Activated B cell treated with CpG ODN at 0.5 μM for 24 hours (primary cell): ENCODE measurements at places on chromosomes 5 and 9. TPM values are rescaled to one million over a fixed set of nuclear protein-coding genes. Genes with fewer than 3 reads are reported as not detected.

- H3K36me3 ChIP-seq, result no peaks in the 10 kb centered on the region
- H3K4me1 ChIP-seq, result peaks cover 26% of the 10 kb centered on the region
- peak; percentile 17 for DNase-seq
- peak overlapping the region; percentile 70 for H3K4me3 ChIP-seq
Observed at GRCh38 chr9:121700165-121700831, 48.9 kb downstream of the DAB2IP start.

- no peak for DNase-seq
- H3K4me1 ChIP-seq, result peaks cover 40% of the 10 kb centered on the region
- no peaks in the 10 kb centered on the region for H3K36me3 ChIP-seq
- peak overlapping the region; percentile 80 for H3K27ac ChIP-seq
Observed at GRCh38 chr5:14108170-14108996, 34.8 kb upstream of the TRIO start.

CXXC5 gene
- 94.9 and 115 TPM in 2 replicates for total RNA-seq

DNA sequence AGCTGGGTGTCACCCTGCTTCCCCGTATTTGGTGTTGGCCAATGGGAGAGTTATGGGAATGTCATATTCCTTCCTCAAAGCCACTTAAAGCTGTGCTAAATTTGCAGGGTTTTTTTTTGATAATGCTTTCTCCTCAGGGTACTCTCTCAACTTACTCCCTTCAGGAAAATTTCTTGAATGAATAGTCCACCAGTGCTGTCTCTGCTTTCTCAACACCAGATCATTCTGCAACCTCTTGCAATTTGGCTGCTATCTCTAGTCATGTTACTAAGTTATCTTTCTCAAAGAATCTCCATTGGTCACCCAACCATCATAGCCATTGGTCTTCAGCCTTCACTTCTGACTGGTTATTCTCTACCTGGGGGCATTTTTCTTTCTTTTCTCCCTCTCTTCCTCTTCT lies 13.4 kb upstream of the TNFAIP8 start:
- no peaks in the 10 kb centered on the region for H3K27me3 ChIP-seq
- no peak for DNase-seq
- peaks cover 17% of the 10 kb centered on the region for H3K36me3 ChIP-seq
- peak overlapping the region; percentile 79 for H3K4me3 ChIP-seq
- peaks cover 95% of the 10 kb centered on the region for H3K4me1 ChIP-seq
- H3K27ac ChIP-seq, result peak overlapping the region; percentile 96

CCL27 gene
- total RNA-seq, result not detected in 2 replicates

DNA sequence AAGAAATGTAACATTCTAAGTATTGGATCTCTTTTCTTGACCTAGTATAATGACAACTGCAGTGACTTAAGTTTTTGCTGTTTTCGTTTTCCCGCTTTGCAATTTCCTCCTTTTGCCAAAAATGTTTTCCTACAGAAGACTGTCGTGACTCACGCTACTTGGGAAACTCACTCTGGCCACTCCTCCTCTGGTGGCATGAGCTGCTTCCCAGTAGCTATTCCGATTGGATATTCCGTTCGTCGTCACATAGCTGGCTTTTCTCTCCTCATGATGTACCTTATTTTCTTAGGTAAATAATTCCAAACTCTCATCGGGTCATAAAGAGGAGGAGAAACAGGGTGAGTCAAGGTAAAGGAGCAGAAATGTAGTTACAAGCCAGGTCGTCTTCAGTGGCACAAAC lies 64.9 kb downstream of the GOLPH3 start:
- H3K4me1 ChIP-seq, result no peaks in the 10 kb centered on the region
- no peak overlapping the region for H3K4me3 ChIP-seq
- no peaks in the 10 kb centered on the region for H3K27me3 ChIP-seq
- DNase-seq, result no peak
- no peak overlapping the region for H3K27ac ChIP-seq
- H3K36me3 ChIP-seq, result peaks cover 68% of the 10 kb centered on the region

GRCh38 chr5:79898611-79899010 lies 92.5 kb downstream of the MTX3 start:
- DNase-seq, result no peak
- peaks cover 23% of the 10 kb centered on the region for H3K27me3 ChIP-seq
- no peak overlapping the region for H3K4me3 ChIP-seq
- no peaks in the 10 kb centered on the region for H3K36me3 ChIP-seq
- H3K27ac ChIP-seq, result no peak overlapping the region
- H3K4me1 ChIP-seq, result no peaks in the 10 kb centered on the region

C5orf47 gene
- total RNA-seq, result not detected in 2 replicates

GRCh38 chr9:94911986-94912635 lies 185.6 kb downstream of the AOPEP start:
- no peak overlapping the region for H3K27ac ChIP-seq
- no peaks in the 10 kb centered on the region for H3K36me3 ChIP-seq
- H3K4me1 ChIP-seq, result no peaks in the 10 kb centered on the region
- DNase-seq, result no peak
- no peaks in the 10 kb centered on the region for H3K27me3 ChIP-seq
- no peak overlapping the region for H3K4me3 ChIP-seq

GRCh38 chr5:38367410-38367809 lies 109.1 kb downstream of the EGFLAM start:
- no peak overlapping the region for H3K4me3 ChIP-seq

IFNK gene
- not detected in 2 replicates for total RNA-seq

LURAP1L gene
- not detected in 2 replicates for total RNA-seq

N4BP3 gene
- total RNA-seq, result 17.4 and 18.1 TPM in 2 replicates

- H3K4me3 ChIP-seq, result no peak overlapping the region
- peaks cover 18% of the 10 kb centered on the region for H3K36me3 ChIP-seq
- DNase-seq, result no peak
Observed at GRCh38 chr9:94952565-94953373, 226.3 kb downstream of the AOPEP start.

DNA sequence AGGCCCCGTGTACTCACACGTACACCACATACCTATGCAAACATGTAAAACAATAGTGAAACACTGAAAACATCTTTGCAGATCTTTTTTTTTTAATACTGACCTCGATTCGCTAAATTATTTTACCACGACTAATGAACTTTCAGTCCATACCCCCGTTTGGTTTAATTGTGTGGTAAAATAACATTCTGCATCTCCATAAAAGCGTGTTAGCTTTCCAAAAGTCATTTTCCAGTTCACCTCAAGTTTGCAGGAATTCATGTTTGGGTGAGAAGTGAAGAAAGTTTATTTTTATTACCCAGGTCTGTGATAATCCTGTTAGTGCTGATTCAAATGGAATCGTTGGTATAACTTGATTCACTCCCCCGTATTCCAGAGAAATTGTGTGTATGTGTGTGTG lies 652 bp downstream of the ARSK start:
- peak overlapping the region; percentile 92 for H3K27ac ChIP-seq

GRCh38 chr5:57696389-57696769 lies 213.8 kb upstream of the ACTBL2 start:
- H3K4me3 ChIP-seq, result no peak overlapping the region
- H3K27me3 ChIP-seq, result no peaks in the 10 kb centered on the region
- no peaks in the 10 kb centered on the region for H3K36me3 ChIP-seq
- H3K27ac ChIP-seq, result no peak overlapping the region
- DNase-seq, result no peak

DNA sequence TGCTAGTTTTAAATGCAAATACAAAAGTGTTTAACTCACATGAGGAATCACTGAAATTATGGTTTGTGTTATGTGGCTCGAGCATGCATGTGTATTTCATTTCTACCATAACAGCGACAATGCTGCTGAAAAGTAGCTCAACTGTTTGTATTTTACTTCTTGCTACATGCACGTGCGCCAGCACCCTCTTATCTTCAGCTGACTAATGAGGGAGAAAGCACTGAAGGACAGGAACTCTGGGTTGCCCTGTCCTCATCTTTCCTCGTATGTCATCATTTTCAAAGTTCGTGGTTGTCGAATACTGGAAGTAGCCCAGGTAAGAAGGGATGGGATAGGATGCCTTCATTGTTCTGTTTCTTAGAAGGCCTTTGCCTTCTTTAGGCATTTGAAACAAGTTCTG lies 120.3 kb downstream of the SYK start:
- no peak overlapping the region for H3K4me3 ChIP-seq
- H3K4me1 ChIP-seq, result peaks cover 12% of the 10 kb centered on the region
- H3K27me3 ChIP-seq, result peaks cover 7% of the 10 kb centered on the region
- DNase-seq, result no peak
- H3K27ac ChIP-seq, result no peak overlapping the region

GRCh38 chr9:133732639-133733408 lies 5.3 kb downstream of the SARDH start:
- no peak for DNase-seq
- no peak overlapping the region for H3K4me3 ChIP-seq
- H3K27me3 ChIP-seq, result peaks cover 9% of the 10 kb centered on the region
- H3K4me1 ChIP-seq, result peaks cover 30% of the 10 kb centered on the region
- H3K36me3 ChIP-seq, result no peaks in the 10 kb centered on the region

- no peak overlapping the region for H3K27ac ChIP-seq
- DNase-seq, result no peak
- peaks cover 38% of the 10 kb centered on the region for H3K27me3 ChIP-seq
- peaks cover 23% of the 10 kb centered on the region for H3K4me1 ChIP-seq
- H3K36me3 ChIP-seq, result no peaks in the 10 kb centered on the region
Observed at GRCh38 chr5:161544350-161544765, 2.2 kb downstream of the GABRB2 start.

TERT gene
- 0.22 and 0.35 TPM in 2 replicates for total RNA-seq

DNA sequence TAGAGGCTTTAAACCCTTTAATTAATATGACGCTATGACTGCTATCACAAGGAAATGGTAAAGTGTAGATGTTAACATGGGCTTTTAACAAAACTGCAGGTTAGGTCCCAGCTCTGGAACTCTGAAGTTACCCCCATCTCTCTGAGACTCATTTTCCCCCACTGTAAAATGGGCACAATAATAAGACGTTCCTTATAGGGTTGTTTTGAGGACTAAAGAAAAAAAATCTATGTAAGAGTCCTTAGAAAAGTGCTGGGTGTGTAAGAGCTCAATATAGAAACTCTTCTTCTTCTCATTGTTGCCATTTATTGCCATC lies 45.8 kb upstream of the STK32A start:
- no peak for DNase-seq
- peaks cover 2% of the 10 kb centered on the region for H3K4me1 ChIP-seq
- no peaks in the 10 kb centered on the region for H3K36me3 ChIP-seq
- H3K27ac ChIP-seq, result no peak overlapping the region

GRCh38 chr5:38426986-38427950 lies 129.2 kb downstream of the LIFR start:
- H3K36me3 ChIP-seq, result no peaks in the 10 kb centered on the region
- peaks cover 39% of the 10 kb centered on the region for H3K27me3 ChIP-seq
- H3K27ac ChIP-seq, result no peak overlapping the region
- H3K4me1 ChIP-seq, result no peaks in the 10 kb centered on the region

DNA sequence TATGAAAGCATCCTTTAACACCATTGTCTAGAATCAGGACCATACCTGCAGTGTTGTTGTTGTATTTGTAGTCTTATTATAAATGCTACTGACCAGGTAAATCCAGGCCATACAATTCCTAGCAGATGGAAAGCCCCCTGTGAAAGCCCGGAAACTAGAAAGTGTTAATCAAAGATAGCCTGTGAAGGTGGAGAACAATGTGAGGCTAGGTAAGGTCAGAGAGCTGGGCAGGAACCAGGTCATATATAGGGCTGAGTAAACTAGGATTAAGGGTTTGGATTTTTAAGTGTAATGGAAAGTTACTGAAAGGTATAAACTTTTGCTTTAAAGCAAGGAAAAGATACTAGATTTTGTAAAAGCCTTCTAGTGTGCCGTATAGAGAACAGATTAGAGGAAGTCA lies 6.7 kb downstream of the LRRC70 start:
- DNase-seq, result no peak
- no peaks in the 10 kb centered on the region for H3K27me3 ChIP-seq
- no peak overlapping the region for H3K4me3 ChIP-seq

OR13F1 gene
- total RNA-seq, result not detected in 2 replicates
